T-helper 9 cell (primary cell): ENCODE measurements at places on chromosomes 11 and 22.

- DNase-seq, result no peak
Measured at GRCh38 chr11:42974510-42975179, 337.2 kb upstream of the API5 start.

- DNase-seq, result no peak
Measured at GRCh38 chr11:121241343-121242211, 51.0 kb upstream of the SC5D start.

DNA sequence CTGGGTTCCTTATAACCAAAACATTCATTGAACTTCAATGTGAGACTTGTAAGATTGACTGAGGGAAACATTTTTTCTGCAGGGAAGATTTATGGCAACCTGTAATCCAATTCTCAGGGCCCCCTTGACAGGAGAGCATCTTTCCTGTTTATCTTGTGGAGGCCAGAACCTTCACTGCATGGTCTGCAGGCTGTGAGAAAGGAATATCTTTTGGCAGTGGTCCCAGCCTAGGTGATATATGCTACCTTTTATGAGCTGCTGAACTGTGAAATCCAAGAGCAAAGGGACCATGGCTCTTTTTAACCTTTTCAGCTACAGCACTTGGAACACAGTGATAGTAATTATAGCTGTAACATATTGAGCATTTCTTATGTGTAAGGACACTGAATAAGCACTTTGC lies 590.2 kb upstream of the B3GAT1 start:
- DNase-seq, result no peak

GRCh38 chr11:11640996-11641395 lies 19.2 kb upstream of the GALNT18 start:
- no peak for DNase-seq

DNA sequence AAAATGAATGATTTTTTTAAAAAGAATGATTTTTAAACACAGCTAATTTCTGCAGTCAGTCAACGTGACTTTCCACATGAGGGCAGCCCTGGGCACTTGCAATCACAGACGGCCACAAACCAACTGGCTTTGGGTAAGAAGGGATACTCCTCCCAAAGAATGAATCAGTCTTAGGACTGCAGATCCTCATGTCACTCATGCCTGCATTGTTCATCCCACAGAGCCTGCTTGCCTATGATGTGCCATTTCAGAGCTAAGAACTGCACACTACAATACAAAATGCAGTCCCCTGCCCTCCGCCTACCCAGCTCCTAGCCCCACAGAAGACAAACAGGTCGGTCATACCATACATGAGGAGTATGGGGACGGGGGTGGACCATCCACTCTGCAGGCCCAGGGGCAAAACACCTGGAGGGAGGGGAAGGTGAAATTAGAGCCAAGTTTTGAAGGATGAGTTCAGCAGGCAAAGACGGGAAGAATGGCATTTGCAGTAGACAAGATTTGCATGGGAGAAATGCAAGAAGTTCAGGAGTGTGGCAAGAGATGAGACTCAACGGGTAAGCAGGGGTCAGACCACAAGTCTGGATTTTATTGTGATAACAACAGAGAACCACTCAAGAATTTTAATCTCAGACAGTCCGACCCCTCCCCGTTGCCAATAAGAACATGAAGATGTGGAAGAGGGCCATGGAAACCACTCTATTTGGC lies 24.7 kb downstream of the PACSIN2 start:
- DNase-seq, result no peak
